T-helper 2 cell treated with Interferon-gamma antibody and Interleukin-4, amounts not matched to agents 5 μg/mL and 100 μg/mL, for 36 hours (primary cell): ENCODE measurements at places on chromosomes 2 and 18.
A peak's percentile ranks its signal among the peaks of the same experiment; 100 is the strongest.

DNA sequence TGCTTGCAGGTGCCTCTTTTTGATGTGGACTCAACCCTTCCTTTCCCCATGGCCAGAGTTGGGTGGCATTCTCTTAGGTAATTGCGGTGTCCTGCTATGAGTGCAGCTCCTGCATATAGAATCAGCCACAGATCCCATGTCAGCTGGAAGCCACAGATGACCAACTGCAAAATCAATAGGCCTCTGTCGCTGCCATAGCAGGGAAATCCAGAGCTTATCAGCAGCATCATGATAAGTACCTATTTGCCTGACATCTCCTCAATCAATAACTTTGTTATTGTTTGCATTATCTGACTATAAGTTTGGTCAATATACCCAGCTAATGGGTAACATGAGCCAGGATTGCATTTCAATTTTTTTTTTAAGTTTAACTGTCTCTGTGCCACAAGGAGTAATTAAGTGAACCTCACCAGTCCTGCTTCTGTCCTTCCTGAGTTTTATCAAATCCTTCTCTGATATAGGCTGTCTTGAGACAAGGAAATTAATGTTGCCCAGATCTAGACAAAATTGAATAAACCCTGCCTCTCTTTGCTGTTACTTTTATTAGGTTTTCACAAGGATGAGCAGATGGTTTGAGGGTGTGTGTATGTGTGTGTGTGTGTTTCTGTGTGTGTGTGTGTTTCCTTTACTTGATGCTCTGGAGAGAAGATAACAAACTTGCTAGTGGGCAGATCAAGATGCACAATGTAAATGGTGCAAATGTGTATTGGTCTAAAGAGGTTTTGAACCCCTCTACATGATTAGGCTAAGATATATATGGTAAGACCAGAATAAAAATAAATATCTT is 59.6 kb upstream of the CREB1 start:
- DNase-seq, result no peak

- no peak for DNase-seq
Observed at GRCh38 chr2:236158969-236159777, 9.0 kb downstream of the GBX2 start.

DNA sequence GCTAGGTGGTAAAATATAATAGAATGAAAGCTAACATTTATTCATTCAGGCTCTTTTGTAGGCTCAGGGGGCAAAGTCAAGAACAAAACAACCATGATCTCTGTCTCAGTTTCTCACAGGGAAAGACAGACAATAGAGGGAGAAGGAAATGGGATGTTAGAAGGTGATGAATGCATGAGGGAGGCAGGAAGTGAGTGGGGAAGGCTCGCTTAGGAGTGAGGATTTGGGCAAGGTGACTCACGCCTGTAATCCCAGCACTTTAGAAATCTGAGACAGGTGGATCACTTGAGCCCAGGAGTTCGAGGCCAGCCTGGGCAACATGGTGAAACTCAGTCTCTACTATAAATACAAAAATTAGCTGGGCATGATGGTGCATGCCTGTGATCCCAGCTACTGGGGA is 88.4 kb downstream of the CTIF start:
- DNase-seq, result no peak

DNA sequence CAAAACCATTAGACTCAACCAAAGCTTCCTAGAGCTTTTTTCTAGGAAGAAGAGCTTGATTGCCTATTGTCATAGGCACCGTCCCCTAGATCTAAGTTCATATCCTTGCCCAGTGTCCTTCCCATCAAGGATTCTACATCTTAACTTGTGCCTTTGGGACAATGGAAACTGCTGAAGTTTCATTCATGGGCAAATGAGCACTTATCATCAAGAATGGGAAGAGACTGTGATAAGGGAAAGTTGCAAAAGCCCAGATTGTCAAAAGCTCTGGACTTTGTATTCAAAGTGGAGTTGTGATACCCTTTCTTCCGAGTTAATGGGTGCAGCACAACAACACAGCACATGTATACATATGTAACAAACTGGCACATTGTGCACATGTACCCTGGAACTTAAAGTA is 503.0 kb upstream of the KLHL29 start:
- no peak for DNase-seq

DNA sequence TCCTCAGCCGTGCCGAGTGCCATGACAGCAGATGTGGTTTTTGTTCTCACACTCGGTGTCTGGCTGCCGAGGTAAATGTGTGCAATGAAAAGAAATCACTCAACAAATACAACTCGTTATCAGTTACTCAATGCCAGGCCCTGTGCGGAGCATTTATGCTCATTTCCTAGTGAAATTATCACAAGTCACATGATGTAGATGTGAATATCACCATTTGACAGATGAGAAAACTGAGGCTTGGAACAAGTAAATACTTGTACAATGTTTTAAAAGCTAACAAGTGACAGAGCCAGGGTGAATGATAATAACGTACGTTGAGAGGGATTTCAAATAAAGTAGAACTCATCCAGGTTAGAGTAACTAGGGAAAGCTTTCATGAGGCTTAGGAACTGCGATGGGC is 174.7 kb downstream of the EIPR1 start:
- no peak for DNase-seq

DNA sequence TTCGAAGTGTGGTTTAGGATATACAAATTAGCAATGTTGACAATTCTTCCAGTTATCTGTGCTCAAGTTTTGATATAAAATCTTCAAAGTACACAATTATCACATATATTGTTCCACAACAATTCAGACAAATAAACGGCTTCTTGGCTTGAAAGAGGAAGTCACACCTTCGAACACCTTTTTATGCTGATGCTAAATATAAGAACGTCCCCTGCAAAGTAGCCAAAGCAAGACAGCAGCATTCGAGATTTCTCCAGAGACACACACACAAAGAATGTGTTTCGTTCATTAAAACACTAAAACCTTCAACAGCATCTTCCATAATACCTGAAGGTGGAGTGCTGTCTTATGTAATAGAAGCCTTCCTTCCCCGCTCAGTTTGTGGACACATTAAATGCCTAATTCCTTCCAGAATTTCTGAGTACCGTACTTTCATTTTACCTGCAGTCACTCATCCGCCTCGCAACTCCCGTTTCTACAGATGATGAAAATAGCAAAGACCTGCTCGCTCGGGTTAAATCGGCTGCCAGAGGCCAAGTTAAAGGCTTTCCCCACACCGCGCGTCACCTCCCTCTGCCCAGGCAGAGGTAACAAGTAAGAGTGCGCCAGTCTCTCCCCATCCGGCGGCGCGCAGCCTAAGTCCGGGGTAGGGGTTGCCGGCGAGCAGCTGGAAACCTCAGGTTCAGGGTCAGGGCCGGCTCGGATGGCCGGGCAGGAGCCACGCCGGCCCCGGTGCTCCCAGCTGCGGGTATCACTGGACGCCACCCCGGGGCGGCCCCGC is 847 bp downstream of the SERPINE2 start:
- peak; percentile 56 for DNase-seq

DNA sequence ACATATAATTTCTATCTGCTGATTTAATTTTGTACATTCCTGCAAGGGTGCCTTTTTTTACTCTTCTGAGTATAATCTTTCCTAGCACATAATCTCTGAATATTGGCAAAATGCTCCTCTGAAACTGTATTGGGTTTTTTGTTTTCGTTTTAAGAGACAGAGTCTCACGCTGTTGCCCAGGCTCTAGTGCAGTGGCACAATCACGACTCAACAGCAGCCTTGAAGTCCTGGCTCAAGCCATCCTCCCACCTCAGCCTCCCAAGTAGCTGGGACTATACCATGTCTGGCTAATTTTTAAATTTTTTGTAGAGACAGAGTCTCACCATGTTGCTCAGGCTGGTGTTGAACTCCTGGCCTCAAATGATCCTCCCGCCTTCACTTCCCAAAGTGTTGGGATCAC is 104.9 kb downstream of the SPTBN1 start:
- DNase-seq, result no peak

DNA sequence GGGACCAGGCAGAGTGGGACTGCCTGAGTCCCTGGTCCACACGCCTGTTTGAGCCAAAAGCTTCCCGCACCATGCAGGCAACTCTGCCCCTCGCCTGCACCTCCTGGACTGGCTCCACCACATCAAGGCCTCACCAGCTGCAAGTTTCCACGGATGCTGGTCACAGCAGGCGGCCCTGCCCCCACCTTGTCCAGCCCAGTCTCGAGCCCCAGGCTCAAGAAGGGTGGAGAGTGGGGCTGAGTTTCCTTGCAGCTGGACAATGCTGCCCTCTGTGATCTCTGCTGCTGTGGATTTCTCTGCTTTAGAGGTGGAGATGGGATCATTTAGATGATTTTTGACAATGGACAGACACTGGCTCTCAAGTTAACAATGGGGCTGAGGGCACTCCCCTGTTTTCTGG is 74.9 kb downstream of the MTCL1 start:
- no peak for DNase-seq

DNA sequence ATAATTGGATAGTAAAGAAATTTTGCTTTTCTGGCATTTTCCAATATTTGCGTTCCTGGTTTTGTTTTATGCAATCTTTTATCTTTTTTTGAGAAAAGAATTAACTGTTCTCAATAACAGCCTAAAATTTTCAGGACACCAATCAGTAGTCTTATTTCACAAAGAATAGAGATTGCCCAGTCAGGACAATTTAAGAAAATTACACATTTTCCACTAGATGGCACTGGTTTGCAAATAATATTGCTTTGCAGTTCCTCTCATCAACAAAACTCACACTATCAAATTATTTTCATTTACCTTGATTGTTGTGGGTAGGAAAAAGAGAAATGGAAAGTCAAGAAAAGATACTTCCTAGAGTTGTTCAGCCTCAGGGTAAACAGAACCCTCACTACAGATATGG is 2.4 kb upstream of the RBM45 start:
- no peak for DNase-seq

DNA sequence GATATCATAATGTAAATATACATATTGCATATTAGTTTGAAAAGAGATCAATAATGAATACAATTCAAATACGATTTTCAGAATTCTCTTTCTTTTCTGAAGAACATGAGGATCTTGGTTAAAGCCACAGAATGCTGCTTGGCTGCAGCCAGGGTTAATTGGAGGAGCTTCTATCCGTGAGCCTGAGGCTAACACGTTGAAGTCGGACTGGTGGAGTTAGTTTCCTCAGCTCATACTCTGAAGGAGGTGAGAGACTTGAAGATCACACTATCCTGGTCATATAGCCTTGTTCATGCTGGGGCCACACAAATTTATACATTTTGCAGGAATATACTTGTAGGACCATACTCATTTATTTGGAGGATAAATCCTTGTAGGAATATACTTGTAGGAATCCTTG is 335.8 kb downstream of the TRIB2 start:
- no peak for DNase-seq

GRCh38 chr2:152617456-152618192 is 99.6 kb downstream of the PRPF40A start:
- DNase-seq, result no peak

DNA sequence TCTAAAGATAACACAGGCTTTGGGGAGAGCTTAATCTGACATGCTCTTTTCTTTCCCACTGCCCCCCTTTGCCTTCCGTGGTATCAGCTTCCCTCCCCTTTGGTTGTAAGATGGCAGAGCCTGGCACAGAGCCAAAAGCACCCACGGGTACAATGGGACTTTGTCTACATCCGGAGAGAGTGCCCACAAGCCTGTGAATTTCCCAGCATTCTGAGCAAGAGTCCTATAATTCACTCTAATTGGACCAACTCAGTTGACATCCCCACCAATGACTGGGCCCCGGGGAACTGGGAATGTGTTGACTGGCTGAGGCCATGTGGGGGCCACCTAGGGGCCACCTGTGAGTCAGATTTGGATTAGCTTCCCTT is 20.1 kb upstream of the C2orf72 start:
- no peak for DNase-seq

DNA sequence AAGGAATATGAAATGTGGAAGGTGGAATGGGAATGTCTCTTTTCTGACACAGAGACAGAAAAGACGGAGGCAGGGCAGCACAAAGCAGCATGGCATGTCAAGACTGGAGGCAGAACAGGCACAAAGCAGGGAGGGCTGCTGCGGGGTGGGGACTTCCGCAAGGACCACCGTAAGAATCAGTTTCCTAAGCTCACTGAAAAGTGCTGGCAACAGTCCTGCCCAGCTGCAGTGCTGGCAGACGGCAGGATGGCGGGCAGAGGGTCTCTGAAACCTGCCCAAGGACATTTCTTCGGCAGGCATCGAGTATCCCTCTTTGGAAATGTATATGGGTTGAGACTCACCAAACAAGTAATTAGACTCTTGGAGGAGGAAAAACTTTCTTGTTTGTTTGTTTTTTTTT is 54.9 kb downstream of the FAM178B start:
- no peak for DNase-seq

- DNase-seq, result no peak
Observed at GRCh38 chr2:195967336-195967735, 101.3 kb downstream of the DNAH7 start.

- no peak for DNase-seq
Observed at GRCh38 chr2:106158871-106159270, 35.2 kb downstream of the UXS1 start.

GRCh38 chr2:114769991-114770390 is 327.6 kb downstream of the DPP10 start:
- DNase-seq, result no peak

DNA sequence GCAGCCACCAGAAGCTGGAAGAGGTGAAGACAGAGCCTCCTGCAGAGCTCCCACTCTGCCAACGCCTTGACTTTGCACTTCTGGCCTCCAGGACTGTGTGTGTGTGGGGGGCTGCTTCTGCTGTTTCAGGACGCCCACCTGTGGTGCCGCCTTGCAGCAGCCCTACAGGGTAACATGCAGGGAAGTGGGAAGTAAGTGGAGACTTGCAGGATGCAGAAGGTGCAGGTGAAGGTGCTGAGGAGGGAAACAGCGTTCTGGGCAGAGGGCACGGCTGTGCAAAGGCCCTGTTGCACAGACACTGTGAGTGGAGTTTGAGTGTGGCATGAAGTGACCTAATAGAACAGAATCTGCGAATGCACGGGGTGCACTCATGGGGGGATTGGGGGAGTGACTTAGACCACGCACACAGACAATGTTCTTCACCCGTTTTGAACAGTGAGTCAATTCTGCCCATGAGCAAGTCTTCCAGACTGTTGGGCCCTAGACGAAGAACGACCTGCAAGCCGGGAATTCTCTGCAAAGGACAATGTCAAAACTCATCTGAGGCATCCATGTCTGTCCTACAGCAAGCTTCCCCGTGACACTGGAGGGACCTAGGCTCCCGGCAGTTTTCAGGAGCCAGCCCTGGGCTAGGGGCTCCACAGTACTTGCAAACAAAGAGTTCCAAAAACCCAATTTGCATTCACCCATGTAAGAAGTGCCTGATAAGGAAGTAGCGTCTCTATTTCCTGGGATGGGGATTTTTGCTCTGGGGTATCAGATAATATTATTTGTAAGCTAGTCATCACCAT is 19.0 kb downstream of the MBP start:
- DNase-seq, result no peak

GRCh38 chr2:126679094-126679713 is 23.2 kb downstream of the GYPC start:
- DNase-seq, result no peak

DNA sequence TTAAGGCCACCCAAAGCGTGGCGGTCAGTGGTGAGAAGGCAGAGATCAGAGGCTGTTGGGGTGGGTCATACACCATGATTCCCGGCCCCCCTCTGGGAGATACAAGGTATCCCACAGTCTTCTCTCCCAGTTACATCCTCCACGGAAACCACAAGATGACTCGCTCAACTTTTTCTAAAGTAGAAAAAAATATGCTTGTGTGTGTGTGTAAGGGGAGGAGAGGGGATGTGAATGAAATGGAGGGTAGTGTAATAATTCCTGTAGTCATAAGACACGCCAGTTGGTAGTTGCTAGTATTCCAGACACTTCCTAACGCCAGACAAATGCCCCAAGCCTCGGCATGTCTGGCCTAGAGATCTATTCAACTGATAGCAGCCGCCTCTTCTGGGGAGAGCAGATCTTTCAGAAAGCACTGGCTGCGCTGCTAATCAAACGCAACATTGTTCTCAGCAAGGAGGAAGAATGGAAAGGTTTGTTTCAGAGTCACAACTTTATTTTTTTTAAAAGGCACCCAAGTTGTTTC is 143.5 kb downstream of the TGIF1 start:
- no peak for DNase-seq
